ENCODE measurements at places on chromosomes 4 and X.
A peak's percentile ranks its signal among the peaks of the same experiment; 100 is the strongest.

- no peak for DNase-seq
Measured at GRCh38 chr4:35760807-35761206, 483.5 kb downstream of the ARAP2 start.

DNA sequence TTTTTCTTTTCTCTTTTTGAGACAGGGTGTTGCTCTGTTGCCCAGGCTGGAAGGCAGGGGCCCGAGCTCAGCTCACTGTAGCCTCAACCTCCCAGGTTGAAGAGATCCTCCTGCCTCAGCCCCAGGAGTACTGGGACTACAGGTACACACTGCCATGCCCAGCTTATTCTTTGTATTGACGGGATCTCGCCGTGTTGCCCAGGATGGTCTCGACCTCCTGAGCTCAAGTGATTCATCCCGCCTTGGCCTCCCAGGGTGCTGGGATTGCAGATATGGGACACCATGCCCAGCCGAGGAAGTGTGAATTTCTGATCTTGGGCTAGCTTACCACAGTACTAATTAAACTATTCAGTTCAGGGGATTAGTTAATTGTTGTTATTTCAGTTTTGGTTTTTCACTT, 28.6 kb upstream of the FAM193A start:
- DNase-seq, result no peak

DNA sequence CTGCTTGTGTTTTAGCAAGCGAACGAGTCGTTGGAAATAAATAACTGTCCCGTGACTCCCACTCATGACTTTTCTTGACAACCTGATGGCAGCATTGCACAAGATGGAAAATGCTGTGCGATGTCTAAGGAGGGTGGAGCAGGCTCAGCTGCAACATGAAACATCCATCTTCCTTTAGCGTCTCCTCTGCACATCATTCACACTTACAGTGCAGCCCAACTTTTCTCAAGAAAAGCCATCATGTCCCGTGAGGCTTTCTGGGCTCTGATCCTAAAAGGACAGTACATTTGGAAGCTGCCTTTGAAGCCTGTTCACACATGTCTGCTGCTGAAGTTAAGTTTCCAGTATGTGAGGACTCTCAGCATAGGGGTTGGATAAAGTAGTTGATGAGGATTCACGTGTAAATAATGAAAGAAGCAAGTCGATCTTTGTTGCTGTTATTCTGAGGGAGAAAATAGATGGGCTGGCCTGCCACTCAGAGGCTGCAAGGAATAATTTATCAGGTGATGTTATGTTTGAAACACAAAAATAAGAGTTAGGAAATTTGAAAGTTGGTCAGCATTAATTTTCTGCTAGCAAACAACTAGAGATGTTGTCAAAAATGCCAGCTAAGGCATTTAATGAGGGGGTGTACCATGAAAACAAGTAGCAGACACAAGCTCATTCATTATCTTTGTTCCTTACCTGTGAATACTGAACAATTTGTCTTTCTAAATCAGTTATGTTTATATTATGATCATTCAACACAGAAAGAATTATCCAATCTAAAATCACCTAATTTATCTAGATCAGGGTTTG, 328.7 kb upstream of the ZFP42 start:
- no peak for DNase-seq

DNA sequence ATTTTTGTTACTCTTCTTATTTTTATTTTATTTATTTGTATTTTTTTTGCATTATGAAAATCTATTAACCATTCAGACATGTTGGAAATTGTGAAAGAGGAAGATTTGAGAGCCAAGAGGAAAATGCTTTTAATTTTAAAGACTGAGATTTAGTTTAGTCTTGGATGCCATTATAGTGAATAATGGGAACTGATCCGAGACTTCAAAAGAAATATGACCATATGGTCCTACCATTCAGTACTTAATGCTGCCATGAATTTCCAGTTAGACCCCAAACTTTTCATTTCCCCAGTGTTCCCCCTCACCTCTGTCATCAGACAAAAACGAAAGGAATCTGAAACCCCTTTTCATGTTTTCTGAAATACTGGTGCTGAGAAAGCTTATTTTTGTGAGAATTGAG, 95.5 kb downstream of the TENM3 start:
- no peak for DNase-seq

DNA sequence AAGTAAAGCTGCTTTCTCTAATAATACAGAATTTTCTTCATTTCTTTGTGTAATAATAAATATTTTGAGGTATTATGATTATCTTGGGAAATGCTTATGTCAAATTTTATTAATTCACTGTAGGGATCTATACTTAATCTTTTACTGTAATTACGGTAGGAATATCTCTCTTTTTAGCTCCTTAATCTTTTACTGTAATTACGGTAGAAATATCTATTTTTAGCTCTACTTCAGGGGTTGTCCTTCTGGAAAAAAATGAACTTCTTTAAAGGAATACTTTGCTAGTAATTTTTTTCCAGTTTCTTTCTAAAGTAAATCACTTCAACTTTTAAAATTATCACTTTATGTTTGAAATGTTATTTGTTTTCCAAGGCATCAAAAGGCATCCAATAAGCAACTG, 2229.4 kb upstream of the AGA start:
- no peak for DNase-seq

GRCh38 chr4:53587135-53587534, 4.2 kb downstream of the LNX1 start:
- DNase-seq, result no peak

- no peak for DNase-seq
Measured at GRCh38 chrX:129347291-129347690, 176.0 kb downstream of the SMARCA1 start.

GRCh38 chr4:148850257-148850995, 408.2 kb upstream of the NR3C2 start:
- DNase-seq, result no peak

DNA sequence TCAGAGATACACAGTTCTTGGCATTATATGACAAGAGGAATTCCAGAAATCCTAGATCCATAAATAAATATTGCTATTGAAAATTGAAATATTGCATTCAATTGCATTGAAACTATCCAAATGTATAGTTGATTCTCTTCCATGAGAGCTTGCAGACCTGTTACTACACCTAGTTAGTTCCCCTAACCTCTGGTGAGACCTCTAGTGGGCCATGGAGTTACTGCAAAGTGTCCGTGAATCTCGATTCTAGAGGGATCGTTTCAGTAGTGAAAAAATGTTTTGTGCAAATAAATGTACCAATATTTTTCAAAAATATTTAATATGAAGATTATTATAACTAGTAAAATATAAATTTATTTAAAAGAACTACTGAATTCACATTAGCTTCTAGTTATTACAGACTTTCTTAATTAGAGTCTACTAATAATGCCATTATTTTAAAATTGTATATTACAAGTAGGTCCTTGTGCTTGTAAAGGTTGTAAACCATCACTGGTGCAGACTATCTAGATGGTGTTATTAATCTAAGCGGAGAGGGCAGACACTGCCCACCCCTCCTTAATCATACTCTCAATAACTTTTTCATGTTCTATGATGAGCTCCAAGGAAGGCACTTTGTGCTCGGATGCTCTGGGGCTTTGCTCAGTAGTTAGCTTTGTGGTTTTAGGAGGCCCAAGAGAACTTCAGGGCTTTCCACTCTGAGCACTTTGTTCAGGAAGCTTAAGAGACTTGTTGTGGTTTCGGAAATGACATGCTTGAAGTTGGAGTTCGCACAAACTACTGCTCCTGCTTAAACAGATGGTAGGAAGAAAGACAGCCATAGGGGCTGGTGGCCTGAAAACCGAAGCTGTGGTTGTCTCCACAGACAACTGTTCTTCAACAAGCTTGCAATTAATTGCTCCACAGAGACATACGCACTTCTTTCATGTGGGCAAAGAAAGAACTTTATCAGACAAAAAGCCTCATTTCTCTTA, 42.8 kb downstream of the IL21 start:
- peak; percentile 26 for DNase-seq

DNA sequence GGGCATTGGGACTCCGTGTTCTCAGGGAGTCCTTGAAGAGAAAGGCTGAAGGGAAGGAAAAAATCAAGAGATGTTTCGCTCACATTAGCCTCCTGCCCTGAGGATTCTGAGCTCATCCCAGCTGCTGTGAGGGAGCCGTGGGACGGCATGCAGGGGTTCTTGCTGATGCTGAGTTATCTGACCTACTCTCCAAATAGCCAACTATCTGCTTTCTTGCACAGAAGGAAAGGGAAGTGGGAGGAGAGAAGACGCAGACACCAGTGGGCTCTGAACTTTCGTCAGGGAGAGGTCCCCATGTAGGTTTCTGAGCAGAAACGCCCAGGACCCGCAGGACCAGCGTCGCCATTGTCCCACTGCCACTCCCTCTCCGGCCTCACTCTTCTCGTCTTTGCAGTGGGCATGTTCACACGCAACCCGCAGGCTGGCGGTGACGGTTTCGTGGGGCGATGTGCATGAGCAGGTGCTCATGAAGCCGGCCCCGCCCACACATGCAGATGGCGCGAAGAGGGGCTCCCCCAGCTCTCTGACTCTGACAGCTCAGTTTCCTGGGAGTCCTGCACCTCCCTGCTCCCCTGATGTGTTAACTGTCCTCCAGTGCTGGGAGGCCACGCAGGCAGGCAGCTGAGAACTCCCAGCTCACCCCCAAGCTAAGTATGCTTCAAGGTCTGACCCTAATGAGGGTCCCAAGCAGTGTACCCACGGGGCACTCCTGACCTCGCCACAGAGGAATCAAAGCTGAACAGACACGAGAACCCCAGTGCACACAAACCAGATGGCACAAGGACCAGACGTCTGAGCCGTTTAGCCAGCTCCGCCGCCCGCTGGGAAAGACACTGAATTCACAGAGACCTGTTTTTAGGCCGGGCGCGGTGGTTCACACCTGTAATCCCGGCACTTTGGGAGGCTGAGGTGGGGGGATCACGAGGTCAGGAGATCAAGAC, 13.6 kb upstream of the ABLIM2 start:
- DNase-seq, result no peak

- DNase-seq, result no peak
Measured at GRCh38 chr4:88610771-88611170, 18.5 kb downstream of the HERC3 start.

DNA sequence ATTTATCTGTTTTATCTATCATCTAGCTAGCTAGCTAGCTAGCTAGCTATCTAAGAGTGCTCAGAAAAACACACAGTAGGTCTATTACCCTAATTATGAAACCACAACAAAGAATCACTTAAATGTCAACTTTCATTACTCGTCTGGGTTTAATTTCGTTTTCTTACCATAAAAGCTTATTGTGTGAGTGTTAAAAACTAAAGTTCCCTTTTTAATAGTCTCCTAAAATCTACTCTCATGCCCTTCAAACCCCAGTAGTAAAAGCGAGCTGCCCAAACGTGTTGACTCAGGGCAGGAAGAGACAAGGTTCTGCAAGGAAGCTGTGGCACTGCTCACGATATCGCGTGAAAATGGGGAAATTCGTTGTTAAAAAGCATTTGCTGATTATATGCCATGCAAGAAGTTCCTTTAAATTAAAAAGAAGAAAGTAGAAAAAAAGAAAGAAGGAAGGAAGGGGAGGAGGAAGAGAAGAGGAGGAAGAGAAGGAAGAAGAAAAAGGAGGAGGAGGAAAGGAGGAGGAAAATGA, 595 bp downstream of the MBNL3 start:
- DNase-seq, result no peak

DNA sequence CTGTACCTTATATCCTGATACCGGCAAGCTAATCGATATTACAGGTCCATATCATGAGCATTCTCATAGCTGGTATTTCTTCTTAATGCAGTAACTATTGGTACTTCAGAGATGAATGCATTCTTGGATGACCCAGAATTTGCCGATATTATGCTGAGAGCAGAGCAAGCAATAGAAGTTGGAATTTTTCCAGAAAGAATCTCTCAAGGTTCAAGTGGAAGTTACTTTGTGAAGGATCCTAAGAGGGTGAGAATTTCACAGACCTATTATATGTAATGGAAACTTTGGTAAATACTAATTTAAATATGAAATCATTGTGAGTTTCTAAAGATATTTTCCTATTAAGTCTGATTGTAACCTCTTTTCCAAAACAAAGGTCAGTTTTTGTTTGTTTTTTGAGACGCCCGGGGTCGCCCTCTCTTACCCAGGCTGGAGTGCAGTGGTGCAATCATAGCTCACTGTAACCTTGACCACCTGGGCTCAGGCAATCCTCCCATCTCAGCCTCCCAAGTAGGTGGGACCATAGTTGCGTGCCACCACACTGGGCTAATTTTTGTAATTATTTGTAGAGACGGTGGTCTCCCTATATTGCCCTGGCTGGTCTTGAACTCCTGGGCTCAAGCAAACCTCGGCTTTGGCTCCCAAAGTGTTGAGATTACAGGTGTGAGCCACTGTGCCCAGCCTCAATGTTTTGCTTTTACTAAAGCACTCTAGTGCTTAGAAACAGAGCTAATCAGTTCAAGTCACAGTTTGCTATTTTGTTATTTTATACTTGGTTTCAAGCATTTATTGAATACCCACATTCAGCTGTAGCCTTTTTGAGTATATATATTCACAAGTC, 18.6 kb downstream of the PI4K2B start:
- no peak for DNase-seq

DNA sequence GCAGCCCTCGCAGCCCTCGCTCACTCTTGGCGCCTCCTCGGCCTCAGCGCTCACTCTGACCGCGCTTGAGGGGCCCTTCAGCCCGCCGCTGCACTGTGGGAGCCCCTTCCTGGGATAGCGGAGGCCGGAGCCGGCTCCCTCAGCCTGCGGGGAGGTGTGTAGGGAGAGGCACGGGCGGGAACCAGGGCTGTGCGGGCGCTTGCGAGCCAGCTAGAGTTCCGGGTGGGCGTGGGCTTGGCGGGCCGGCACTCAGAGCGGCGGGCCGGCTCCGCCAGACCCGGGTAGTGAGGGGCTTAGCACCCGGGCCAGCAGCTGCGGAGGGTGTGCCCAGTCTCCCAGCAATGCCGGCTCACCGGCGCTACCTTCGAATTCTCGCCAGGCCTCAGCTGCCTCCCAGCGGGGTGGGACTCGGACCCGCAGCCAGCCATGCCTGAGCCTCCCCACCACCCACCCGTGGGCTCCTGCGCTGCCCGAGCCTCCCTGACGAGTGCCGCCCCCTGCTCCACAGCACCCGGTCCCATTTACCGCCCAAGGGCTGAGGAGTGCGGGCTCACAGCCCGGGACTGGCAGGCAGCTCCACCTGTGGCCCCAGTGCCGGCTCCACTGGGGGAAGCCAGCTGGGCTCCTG, 1.4 kb upstream of the AADAT start:
- DNase-seq, result no peak

- no peak for DNase-seq
Measured at GRCh38 chr4:80705311-80705710, 325.2 kb upstream of the BMP3 start.

- no peak for DNase-seq
Measured at GRCh38 chr4:149794352-149794751, 21.3 kb downstream of the IQCM start.
